ENCODE measurements at places on chromosomes 3 and 15.

GRCh38 chr3:72606005-72606800 lies 242.0 kb downstream of the SHQ1 start:
- no peak for DNase-seq

GRCh38 chr3:185992831-185993374 lies 55.1 kb upstream of the TRA2B start:
- no peak for DNase-seq

DNA sequence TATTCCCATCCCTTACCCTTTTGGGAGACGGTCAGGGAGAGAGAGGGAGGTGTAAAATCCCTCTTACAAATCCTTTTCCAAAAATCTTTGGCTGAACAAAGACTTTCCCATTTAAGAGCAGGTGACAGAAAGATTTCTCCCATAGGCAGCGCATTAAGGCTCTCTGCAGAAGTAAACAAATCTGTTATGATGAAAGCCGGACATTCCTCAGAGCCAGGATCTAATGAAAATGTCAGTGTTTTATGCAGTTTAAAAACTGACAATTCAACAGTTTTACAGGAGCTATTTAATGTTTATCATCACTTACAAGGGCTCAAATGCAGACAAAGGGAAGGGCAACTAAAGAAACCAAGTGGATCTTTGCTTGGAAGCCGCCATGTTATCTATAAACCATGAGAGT lies 108.3 kb upstream of the WNT5A start:
- DNase-seq: no peak

GRCh38 chr3:112327371-112327951 lies 5.5 kb upstream of the CD200 start:
- no peak for DNase-seq

GRCh38 chr15:101193120-101193644 lies 58.7 kb downstream of the CHSY1 start:
- DNase-seq: no peak

GRCh38 chr3:47412453-47412756 lies 31.6 kb downstream of the PTPN23 start:
- no peak for DNase-seq

- no peak for DNase-seq
Observed at GRCh38 chr3:197000211-197000610, 29.4 kb downstream of the MELTF start.

DNA sequence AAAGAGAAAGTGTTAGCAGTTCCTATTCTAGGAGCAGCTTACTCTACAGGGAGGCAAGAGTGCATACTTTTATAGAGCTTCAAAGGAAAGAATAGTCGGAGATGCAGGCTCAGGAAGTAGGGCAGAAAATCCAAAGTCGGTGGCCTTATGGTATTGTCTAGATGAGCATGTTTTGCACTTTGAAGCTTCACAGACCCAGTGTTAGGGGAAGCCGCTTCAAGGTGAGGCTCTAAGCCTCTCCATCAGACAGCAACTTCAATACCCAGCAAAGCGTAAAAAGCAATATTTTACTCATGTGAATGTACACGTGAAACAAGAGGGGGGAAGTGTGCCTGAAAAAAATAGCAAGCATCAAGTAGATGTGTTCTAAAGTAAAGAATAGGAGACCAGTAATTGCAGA lies 125.6 kb upstream of the RASGRP1 start:
- DNase-seq: no peak

GRCh38 chr3:169863458-169863899 lies 6.3 kb downstream of the LRRC31 start:
- peak; percentile 1 for DNase-seq

DNA sequence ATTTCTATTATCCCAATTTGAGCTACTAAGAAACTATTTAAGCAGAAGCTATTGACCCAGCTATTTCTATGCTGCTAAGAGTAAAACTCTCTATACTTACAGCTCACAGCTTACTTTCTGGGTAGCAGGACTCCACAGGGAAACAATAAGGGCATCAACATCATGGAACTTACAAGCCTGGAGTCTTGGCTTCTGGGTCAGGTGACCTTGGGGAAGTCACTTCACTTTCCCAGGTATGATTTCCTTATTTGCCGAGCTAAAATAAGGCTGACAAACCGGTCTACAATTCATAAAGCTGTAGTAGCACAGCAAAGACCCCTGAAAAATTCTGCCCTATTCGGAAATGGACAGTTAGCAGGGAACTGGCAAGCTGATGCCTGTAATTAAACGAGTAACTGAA lies 278.3 kb upstream of the NR2F2 start:
- no peak for DNase-seq

- DNase-seq: no peak
Observed at GRCh38 chr3:176347424-176348146, 849.7 kb downstream of the TBL1XR1 start.

DNA sequence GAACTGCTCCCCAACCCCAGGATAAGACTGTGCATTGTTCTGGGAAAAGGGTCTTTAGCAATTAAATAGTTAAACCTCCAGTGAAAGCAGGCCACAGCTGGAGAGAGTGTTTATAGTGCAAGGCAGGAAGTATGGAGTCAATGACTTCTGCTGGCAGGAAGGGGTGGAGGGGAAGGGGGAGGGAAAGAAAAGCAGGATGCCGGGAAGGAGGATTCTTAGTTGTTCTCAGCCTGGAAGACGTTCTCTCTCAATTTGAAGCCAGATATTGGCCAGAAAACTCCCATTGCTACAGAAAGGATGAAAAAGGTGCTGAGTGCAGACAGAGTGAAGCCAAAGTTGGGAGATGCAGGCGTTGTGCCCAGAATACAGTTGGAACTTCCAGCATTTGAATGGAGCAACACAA lies 35.7 kb upstream of the ACTL6A start:
- no peak for DNase-seq

DNA sequence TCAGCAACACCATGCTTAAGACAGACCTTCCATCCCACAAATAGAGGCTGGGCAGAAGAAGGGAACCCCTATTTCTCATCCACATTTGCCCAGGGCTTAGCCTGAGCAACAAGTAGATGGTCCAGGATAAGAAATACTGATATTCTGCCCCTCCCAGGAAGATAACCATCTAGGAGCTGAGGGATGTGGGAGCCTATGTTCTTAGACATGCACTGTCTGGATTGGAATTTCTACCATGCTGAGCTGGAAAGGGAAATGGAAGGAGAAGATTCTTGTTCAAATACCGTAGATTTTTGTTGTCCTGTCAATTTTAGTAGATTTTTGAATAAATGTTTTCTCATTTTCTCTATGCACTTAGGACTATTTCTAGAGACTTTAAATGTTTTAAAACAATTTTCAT lies 450.7 kb upstream of the SEMA6D start:
- DNase-seq: no peak

GRCh38 chr3:30347679-30348216 lies 258.7 kb upstream of the TGFBR2 start:
- DNase-seq: no peak

DNA sequence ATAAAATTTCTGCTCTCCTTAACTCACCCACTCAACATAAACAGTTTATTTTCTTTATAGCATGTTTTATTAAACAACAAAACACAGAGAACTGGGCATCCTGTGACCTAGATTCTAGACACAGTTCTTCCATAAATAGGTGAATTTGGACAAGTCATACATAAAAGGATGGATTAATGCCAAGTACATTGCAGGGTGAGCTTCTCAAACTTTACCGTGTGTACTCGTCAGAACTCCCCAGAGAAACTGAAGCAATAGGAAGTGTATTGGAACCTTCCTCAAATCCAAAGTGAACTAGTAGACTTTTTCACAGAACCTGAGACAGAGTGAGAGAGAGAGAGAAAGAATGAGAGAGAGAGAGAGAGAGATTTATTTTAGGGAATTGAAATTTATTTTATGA lies 139.7 kb downstream of the CD47 start:
- DNase-seq: no peak

GRCh38 chr15:55784286-55784685 lies 41.3 kb upstream of the PRTG start:
- DNase-seq: no peak

GRCh38 chr3:160986069-160986468 lies 119.1 kb downstream of the B3GALNT1 start:
- DNase-seq: no peak

GRCh38 chr3:175255698-175256097 lies 396.6 kb downstream of the NAALADL2 start:
- DNase-seq: no peak

DNA sequence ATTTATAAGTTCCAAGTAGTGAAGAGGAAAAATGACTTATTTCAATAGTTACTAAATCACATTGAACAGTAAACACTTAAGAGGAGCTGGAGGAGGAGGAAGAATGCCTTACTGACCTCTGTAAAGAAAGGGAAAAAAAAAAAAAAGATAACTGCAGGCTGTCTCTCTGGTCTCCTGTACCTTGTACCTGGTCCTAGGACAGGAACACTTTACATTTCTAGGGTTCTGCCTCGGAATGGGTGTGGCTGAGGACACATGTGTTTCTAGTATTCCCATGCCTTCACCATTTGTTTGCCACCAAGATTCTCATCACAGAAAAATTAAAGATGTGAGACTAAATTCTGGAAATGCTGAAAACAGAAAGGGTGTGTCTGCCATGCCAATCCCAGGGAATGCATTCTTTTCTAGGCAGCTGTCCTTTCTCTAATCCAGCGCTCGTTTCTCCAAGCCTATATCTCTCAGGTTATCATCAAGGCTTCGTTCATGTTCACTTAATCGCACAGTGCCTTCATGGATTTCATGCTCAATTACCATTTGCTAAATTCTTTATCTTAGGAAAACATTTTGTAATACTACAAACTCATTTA lies 1208.3 kb downstream of the OTOL1 start:
- DNase-seq: no peak
